ENCODE measurements at places on chromosomes 13 and 19.

DNA sequence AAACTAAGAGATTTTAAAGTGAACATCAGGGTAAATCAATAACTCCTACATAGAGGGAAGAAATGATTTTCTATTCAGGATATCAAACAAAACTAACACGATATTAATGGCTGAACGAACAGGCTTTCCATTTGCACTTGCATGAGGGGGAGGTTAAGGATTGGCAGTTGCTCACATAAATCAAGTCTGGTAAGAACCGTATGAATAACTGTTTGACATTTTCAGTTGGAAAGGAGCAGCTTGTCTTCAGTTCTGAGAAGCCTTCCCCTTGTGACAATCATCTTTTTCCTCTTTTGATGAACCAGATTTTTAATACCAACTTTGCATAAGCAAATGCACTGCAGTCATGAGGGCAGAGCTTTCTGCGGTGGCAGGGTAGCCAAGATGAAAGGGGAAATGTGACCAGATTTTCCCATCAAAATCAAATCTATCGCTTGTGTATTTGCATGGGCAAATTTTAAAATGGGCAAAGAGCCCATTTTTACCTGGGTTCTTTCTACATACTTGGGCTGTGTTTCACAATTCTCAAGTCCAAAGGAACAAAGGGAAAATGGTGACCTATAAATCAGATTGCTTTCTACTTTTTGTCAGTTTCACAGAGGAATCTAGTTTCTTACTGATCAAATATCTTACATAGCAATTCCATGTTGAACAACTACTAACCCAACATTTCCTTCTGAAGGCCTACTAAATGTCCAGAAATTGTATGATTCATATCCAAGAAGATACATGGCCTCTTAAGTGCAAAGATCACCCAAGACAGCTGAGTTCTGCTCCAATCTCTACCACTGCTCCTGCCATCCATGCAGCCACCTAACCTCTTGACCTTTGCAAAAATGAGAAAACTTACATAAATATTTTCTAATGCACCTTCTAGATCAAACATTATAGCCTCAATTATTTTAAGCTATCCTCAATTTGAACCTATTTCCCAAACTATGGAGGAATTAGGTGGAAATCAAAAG, 249.6 kb downstream of the OXGR1 start:
- no peak for DNase-seq

DNA sequence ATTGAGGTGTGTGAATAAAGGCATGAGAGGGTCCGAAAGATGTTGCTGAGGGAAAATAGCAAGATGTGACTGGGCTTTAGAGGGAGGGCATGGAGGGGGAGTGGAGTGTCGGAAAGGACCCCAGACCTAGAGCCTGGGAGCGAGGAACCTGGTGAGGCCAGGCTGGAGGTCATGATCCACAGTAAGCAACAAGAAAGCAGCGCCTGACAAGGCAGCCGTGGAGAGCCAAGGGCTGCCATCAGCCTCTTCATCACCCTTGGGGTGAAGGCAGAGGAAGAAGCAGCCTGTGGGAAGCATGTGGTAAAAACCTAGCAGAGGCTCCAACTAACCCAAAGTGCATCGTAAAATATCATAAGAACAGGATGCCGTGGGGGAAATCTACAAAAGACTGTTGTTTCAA, 162.8 kb upstream of the SOX1 start:
- no peak for DNase-seq

DNA sequence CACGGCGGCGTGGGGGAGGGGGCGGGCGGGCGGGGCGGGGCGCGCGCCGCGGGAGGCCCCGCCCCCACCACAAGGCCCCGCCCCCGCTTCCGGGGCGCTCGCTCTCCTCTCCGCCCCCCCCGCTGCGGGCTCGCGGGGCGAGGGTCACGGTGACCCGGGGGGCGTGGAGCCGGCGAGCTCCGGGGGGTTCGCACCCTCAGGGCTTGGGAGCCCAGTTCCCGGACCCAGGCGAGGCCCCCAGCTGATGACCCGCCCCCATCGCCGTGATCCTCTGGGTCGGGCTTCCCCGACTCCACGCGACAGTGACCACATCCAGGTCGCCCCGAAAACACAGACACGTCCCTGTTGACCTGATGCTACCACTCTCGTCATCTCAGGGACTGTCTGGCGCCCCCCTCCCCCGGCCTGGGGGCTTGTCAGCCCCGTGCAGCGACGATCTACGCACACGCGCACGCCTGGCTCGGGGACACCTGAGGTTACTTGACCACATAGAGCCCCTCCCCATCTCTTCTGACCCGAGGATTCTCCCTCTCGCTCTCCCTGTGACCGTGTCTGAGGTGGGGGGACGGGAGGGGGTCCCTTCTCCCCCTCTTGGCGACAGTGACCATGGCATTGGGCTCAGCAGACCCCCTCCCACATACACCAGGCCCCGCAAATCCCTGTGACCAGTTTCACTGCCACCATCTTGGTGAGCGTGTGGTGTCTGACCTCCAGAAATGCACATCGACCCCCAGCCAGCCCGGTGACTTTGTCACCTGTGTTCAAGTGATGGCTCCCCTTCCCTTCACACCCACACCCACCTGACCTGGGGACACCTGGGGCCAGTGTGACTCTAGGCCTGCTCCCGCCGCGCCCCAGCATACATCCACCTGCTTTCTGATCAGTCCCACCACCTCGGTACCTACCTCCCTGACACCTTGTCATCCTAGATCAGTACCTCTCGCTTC, 670 bp downstream of the MAP2K7 start:
- no peak for DNase-seq

- no peak for DNase-seq
Measured at GRCh38 chr19:43465468-43466120, at the start of gene LYPD3. Gene LYPD3, minus strand, starts transcription at chr19:43465608. Its CDS starts 37 bp downstream, at chr19:43465571.

DNA sequence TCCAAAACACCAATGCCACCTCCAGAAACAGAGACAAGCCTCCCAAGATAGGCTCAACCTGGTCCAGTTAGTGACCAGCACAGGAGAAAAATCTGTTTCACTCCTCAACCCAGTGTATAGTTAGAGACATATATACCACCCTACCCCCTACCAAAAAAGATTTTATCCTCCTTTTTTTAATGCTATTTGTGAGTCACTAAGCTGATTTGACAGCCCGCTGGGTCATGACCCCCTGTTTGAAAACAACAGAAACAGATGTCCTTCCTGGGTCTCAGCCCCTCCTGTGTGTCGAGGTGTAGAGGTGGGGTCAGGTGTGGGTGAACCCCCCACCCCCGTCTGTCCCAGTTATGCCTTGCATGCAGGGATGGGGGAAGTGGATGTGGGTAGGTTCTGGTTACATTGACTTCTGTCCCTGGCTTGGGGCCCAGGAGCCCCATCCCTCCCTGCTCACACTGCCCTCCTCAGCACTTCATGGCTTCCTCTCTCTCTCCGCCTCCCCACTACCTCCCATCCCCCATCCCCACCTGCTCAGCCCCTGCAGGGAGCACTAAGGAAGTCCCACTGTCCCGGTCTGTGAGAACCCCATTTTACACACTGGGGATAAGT, 14.0 kb upstream of the TOMM40 start:
- DNase-seq = no peak

DNA sequence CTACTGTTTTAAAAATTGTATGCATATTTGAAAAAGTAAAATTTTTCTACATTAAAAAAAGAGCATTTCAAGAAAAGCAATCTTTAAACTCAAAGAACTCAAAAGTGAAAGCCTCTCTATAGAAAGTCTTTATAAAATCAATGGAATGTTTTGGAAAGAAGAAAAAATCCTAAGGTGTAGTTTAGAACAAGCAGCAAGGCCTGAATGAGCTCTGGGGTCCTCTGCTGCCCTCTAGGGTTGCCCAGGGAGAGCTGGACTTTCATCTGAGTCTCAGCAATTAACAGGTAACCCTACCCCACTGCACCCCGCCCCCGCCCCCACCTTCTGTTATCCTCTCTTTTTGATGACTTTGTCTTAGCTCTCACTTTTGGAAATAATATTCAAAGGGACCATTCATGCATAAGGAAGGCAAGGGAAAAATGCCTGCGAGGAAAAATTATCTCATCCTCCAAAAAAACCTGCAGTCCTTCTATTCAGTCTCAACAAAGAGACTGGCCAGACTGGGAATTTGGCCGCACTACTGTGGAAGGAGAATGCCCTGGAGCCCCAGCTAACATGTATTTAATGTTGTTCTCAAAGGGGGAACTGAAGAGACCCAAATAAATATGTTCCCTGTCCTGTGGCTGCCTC, 24.1 kb downstream of the SLC25A30 start:
- DNase-seq = no peak

GRCh38 chr13:33087790-33088189, 71.6 kb downstream of the KL start:
- DNase-seq = no peak

- DNase-seq = peak; percentile 40
Measured at GRCh38 chr19:41871573-41872383, 5.3 kb upstream of the CD79A start.

DNA sequence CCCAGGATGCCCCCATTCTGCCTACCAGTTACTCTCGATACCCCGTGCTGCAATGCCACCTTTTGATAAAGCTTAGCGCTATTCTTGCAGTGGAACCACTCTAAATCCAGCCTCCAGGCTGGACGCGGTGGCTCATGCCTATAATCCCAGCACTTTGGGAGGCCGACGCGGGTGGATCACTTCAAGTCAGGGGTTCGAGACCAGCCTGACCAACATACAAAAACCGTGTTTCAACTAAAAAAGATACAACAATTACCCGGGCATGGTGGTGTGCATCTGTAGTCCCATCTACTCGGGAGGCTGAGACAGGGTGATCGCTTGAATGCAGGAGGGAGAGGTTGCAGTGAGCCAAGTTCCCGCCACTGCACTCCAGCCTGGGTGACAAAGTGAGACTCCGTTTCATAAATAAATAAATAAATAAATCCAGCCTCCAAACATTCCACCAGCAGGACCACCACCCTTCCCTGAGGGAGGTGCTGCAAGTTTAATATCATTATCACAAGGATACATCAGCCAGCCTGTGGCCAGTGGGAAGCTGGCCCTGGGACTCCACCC, 27.7 kb downstream of the CYP2B6 start:
- DNase-seq = no peak

- no peak for DNase-seq
Measured at GRCh38 chr13:107365466-107366215, 797.7 kb upstream of the ARGLU1 start.

- DNase-seq = no peak
Measured at GRCh38 chr19:52660981-52661380, 22.8 kb upstream of the ZNF83 start.

DNA sequence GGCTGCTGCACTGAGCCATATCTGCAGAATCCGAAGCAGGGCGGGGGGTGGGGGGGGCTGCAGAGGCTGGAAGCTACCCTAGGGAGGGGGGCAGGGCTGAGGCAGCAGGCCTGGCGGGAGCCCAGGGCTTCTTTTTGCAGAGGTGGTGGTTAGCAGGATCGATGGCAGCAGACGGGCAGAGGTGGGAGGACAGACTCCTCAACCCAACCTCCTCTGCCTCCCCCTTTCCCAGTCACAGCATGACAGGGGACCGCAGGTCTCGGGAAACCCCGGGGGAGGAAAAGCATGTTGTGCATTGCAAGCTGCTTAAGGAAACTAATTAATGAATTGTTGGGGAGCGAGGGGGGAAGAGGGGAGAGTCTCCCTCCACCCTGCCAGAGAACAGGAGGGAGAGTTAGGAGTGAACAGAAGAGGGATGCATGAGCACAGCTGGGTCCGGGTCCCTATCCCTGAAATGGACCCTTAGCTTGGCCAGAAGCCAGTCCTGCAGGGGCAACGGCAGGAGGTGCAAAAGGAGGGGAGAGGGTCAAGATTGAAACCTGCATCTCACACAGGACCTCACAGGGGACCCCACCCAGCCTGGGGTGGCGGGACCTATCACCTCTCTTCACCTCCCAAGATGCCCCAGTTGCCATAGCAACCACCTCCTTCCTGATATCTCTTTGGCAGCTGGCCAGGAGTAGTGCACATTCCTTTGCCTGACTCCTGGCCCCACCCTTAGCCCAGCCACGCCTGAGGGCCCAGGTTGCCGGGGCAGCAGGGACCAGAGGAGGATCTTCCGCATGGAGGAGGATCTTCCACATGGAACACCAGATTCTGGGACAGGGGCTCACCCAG, 1.8 kb downstream of the FXYD7 start:
- no peak for DNase-seq

- DNase-seq = peak; percentile 76
Measured at GRCh38 chr19:52336117-52336790, at the start of gene ZNF610. Gene ZNF610, plus strand, starts transcription at chr19:52336243. Its CDS starts 12,930 bp downstream, at chr19:52349173.

- no peak for DNase-seq
Measured at GRCh38 chr19:56174550-56174949, 1.3 kb upstream of the GALP start.

GRCh38 chr19:46639358-46640182, 3.6 kb upstream of the GNG8 start:
- no peak for DNase-seq

DNA sequence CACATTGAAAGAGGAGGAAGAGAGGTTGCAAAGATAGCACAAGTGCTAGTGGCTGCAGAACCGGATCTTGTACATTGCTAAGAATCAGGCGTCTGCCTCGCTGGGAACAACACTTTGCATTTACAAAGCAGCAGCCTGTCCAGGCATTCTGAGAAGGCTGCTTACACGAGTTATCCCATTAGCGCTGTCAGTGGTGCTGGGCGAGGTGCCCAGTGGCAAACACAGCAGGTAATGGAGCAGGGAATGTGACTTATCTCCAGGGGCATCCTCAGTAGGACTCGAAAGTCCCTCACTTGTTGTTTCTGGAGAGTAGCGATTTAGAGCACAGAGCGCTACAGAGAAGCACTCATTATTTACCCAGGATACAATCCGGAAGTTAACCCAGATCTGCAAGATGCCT, 209.6 kb downstream of the OLFM4 start:
- DNase-seq = no peak

GRCh38 chr19:48461982-48462655, 6.7 kb downstream of the KCNJ14 start:
- no peak for DNase-seq

GRCh38 chr19:55062735-55063491, at the start of gene RDH13:
Gene RDH13, minus strand, starts transcription at chr19:55063148. Its CDS starts 116 bp downstream, at chr19:55063032.
- DNase-seq = peak; percentile 97

- no peak for DNase-seq
Measured at GRCh38 chr13:71034018-71034417, 833.0 kb downstream of the DACH1 start.

DNA sequence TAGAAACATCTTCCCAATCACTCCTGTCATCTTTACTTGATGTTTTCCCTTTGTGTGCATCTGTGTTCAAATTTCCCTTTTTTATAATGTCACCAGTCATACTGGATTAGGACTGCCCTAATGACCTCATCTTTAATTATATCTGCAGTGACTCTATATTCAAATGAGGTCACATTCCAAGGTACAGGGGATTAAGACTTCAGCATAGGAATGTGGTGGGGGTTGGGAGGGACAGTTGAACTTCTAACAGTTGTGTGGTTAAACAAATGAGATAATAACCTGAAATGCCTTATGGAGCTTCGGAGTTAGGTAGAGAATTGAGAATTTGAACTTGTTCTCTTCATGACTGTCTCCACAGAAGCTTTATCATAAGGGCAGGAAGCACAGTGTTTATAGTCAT, 23.0 kb downstream of the PAN3 start:
- no peak for DNase-seq

Data from stimulated activated CD4-positive, alpha-beta T cell treated with anti-CD3 and anti-CD28 coated beads, TNF-alpha, amount 100 ng/mL, for 24 hours (primary cell).